Stimulated activated CD4-positive, alpha-beta T cell treated with anti-CD3 and anti-CD28 coated beads, Interleukin-12 subunit alpha, Interleukin-12 subunit beta, amount 100 ng/mL, for 24 hours (primary cell): ENCODE measurements at places on chromosomes 2 and 18.
A peak's percentile ranks its signal among the peaks of the same experiment; 100 is the strongest.

DNA sequence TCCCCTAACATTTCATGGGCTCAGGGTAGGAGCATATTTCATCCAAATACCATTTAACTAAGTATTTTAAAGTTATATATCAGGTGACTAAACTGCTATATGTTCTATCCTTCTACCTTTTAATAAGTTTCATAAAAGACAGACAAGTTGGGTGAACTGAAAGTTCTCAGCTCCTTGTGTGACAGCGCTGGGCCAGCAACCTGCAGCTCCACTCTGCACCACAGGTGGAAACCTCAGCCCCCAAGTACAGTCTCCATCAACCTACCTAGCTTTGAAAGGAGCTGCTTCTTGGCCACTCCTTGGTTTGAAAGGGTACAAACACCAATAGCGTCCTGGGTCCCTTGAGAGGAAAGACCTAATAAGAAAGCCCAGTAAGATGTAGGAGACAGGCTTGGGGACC, 177.9 kb downstream of the PDE1A start:
- no peak for DNase-seq

DNA sequence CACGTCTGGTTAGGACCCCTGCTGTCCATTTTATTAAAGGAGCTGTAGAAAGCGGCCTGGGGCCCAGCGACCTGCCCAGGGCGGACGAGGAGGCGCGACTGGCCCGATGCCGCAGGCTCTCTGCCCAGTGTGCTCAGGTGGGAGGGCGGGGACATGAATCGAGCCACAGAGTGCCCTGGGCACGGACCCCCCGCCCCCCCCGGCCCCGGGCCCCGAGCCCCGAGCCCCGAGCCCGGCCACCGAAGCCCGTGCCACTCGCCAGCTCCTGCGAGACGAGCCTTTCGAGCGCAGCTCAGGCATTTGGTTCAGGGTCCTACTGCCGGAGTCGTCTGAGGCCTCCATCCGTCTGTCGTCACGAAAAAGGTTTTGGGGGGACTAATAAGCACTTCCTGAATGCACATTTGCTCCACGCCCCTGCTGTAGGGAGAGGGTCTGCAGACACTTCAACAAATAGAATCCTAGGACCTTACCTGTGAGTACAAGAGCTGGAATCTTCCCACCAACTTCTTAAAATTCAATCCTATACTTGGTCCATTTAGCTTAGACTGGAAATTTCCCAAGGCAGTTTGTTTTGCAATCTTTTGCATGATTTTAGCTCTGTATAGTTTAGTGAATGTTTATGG, 602 bp upstream of the ADAM17 start:
- no peak for DNase-seq

DNA sequence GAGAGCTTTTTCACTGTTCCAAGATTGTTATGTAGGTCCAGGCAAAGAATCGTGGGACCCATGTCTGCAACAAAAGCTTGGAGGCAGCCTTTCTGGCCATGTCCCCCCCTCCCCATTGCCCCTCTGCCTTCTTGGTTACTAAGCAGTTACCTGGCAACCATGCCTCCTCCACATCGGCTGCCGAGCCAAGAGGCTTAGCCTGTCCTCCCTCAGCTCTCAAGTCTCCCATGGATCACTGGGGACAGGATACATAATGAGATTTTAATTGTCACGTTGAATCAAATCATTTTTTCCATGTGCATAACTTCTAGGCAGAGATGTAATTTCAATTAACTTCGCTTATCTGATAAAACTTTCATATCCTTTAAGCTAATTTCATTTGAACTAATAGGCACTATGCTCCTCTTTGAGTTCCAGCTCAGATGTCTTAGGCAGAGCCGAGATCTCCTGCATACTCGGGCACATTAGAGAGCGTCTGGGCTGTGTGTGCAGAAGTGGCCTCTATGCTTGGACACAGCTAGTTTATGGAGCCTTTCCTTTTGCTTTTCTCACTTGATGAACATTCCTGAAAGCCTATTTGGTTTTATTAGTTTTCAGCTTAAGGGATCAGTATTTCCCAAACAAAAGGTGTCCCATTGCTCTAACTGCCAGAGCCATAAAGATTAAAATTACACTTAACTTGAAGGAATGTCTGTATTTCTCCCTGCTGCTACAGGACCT, 80.7 kb downstream of the LYPD1 start:
- DNase-seq: no peak

GRCh38 chr18:70998490-70998889, 709.6 kb downstream of the SOCS6 start:
- DNase-seq: no peak

DNA sequence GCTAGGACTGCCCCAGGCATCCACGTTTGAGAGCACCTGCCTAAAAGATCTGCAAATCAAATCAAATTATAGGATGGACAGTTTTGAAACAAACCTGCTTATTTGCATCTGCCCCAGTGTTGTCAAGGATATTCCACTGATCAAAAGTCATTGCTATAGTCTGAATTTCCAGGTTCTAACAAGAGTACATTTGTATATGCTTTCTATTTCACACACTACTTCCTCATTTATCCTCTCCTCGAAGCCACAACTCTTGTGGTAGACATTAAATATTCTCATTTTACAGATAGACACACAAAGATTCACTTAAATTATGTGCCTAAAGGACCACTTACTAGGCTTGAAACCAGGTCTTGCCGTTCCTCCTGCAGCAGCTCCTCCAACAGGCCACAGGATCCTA, 11.9 kb upstream of the TET3 start:
- DNase-seq: no peak

DNA sequence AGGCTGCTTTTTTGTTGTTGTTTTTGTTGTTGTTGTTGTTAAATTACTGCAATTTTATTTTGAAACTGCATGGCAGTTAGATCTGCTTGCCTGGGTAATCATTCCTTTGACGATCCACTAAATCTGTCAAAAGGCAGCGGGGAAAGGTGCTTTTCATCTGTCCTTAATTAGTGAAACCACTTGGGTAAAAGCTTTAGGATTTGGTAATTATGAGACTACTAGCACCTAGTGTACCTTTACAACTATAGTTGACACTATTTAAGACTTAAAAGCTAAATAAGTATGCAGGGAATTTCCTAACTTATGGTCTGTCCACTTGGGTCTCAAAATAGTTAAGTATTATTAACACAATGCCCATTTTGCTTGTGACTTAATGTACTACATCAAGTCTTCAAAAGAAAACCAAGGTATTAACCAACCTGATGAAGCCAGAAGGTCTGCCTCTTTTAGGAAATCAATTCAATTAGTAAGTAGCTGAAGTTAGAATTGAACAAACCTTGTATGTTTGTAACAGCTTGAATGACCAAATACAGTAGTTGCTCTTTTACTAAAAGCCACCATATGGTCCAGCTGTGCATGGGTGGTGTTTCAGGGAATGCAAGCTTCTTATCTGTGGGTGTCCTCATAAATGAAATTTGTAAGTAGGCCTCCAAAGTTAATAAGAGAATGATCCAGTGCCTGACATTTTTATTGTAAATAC, 44.8 kb downstream of the NAB1 start:
- DNase-seq: no peak

DNA sequence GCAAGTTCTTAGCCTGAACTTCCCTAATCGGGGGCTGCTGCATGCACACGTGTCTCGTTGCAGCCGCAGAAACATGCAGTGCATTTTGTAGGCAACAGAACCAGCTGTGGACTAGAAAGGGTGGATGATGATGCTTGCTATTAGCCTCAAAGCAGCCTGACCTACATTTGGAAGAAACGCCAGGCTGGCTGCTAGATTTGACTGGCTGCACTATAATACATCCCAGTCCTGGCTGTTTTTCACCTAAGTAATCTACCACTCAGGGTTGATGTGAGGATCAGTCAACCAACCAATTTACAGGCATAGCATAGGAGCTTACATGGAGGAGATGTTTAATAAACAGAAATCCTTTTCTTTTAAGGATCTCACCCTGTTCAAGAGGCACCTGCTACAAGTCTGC, 56.4 kb upstream of the SPP2 start:
- DNase-seq: no peak

DNA sequence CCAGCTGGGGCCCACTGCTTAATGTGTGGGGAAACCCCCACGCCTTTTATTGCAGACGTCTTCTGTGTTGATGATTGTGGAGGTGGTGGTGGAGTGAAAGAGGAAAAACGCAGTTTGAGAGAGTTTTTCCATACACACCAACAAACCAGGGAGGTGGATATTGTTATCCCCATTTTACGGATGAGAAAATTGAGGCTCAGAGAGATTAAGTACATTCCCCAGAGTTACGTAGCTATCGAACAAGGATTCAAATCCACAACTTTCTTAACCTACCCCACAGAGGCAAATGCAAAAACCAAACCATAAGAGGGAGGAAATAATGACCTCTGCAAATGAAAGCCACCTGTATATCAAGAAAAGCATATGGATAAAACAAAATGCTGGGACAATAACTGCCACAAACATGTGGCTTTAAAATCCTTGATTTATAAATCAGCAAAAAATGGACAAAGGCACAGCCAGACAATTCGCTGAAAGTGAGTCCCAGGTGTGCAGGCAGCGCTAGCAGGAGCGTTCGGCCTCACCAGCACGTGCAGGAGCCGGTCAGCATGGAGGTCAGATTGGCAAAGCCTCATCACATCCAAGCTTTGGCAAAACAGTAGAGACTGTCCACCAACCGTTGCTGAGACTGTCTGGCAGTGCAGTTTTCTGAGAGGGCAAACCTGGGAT, 12.6 kb upstream of the RAB17 start:
- DNase-seq: no peak

DNA sequence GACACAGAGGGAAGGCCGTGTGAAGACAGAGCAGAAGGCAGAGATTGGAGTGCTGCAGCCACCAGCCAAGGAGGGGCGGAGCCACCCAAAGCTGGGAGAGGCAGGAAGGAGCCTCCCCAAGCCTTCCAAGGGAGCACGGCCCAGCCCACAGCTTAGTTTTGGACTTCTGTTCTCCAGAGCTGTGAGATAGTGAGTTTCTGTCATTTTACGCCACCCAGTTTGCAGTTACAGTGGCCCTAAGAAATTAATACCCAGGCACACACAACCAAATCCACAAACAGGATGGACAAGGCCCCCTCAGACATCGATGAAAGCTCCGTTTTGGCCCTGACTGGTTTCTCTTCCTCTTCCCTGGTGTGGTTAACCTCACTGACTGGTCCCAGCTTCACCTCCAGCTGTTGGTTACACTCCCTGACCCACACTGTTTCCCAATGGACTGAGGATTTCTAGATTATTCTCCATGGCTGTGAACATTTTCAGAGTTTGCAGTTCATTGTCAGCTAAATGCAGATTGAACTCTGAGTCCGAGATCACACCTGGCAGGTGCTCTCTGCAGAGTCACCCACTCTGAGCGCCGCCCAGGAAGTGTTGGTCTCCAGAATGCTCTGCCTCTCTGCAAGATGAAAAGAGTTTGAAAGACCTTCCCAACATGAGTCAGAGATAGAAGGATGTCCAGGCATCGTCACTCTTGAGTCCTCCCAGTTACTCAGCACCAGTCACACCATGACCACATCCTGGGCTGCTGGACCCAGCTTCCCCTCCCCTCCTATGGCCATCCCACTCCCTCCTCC, 100.2 kb downstream of the TWIST2 start:
- no peak for DNase-seq

GRCh38 chr18:44895176-44895798, 214.6 kb downstream of the SETBP1 start:
- peak; percentile 4 for DNase-seq

- no peak for DNase-seq
Measured at GRCh38 chr2:239182981-239183791, 217.6 kb downstream of the HDAC4 start.

- no peak for DNase-seq
Measured at GRCh38 chr2:183250472-183250871, 126.2 kb downstream of the NUP35 start.

GRCh38 chr18:55934821-55935220, 346.8 kb upstream of the TCF4 start:
- no peak for DNase-seq

GRCh38 chr18:12744103-12744502, 41.3 kb downstream of the PSMG2 start:
- no peak for DNase-seq

GRCh38 chr2:215901796-215902195, 111.6 kb downstream of the MREG start:
- DNase-seq: no peak
